ENCODE measurements at places on chromosomes 2 and 18. TPM values are rescaled to one million over a fixed set of nuclear protein-coding genes. Genes with fewer than 3 reads are reported as not detected.

- DNase-seq: no peak
Measured at GRCh38 chr2:68987021-68987503, 12.6 kb downstream of the GKN1 start.

- no peak for DNase-seq
Measured at GRCh38 chr2:140797718-140798117, 1333.1 kb downstream of the LRP1B start.

GRCh38 chr2:218266316-218266979 is 3.5 kb downstream of the AAMP start:
- no peak for DNase-seq

DNA sequence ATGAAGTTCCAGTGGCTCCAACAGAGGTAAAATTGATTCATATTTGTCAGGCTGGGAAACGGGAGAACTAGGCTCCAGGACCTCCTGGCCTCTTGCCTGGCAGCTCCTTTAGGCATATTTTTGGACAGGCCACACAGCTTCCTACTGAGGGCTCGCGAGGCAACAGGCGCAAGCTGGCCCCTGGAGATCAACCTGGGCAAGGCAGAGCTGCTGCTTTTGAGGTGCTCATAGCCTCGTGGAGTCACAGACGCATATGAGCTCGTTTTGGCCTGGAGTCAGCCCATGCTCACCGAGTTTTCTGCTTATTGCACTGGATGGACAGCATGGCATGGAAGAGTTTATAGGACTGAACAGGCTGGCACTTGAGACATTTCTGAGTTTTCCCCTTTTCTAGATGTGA is 97.7 kb downstream of the CAPN13 start:
- no peak for DNase-seq

- no peak for DNase-seq
Measured at GRCh38 chr2:106115250-106115649, 78.9 kb downstream of the UXS1 start.

DNA sequence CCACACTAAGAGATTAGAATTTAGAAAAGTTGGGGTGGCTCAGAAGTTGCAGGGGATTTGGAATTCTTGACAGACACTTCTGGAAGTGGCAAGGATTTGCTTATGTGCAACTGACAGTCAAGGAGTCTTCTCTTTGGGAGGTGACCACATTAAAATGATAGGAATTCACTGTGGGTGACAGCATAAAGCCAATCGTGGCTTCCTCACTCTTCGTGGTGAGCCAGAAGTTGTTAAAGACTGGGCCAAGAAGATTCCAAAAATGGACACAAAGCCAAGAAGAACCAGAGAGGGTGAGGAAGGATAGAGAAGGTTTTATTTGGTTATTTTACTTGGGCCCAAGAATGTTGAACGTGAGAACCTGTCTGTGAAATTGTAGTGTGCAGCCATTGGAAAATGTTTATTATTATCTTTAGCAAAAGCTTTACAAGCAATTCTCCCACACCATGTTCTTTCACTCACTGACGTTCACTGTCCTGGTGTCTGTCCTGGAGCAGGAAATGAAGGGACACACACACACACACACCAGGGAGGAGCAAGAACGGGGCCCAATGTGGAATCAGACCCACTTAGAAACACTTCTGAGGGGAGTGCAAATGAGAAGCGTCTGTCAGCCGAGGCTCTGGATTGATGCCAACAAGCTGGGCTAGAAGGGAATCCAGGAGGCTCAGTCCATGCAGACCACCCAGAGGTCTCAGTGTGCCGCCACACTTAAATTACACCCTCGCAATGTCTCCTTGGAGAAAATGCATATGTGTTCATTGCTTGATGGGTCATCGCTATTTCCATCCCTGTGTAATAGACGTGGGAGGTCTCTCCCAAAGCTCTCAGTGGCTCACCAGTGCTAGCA is 37.2 kb downstream of the STEAP3 start:
- no peak for DNase-seq

DNA sequence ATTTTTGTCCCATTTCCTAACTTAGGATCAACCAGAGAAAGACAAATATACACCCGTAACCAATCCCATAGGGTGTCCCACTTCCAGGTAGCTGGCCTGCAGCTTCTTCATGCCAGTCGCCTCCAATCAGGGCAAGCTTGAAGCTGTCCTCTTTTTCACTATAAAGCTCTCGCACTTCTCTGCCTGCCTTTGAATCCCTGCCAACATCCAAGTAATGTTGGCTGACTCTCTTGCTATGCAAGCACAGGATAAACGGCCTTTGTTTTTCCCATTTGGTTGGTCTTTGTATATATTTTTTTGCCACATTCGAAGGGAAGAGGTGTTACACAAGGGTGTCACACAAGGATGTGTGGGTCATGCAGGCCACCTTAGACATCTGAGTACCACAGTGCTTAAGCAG is 388.8 kb downstream of the CBLN2 start:
- no peak for DNase-seq

Gene ALPG
- not detected for polyA plus RNA-seq

Gene IL1F10
- not detected for polyA plus RNA-seq

Gene GPR35
- polyA plus RNA-seq: 1.4 TPM

Gene DLX2
- not detected for polyA plus RNA-seq

Gene GKN1
- polyA plus RNA-seq: 0.19 TPM

Gene CPO
- polyA plus RNA-seq: 0.07 TPM

All from heart right ventricle (tissue), 16 donors.